SIG-M5 (cell line): ENCODE measurements at places on chromosomes 6 and 20.

DNA sequence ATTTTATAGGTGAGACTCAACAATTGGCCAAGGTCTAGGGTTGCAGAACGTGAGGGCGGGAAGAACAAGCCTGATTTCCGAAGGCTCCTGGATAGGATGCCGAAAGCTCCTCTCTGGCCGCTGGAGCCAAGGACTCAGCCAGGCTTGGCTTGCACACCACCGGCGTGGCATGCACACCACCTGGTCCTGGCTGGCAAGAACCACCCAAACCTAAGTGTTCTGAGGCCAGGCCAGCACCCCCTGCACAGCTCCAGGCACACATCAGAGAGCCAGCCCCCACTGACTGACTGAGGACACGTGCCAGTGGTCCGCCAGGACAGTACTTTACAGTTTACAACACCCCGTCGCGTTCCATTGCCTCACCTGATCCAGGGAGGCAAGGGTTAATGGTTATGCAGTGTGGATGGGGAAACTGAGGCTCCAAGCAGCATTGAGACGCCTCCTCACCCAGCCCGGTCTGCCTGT, 414 bp downstream of the TGM2 start:
- no peak for DNase-seq

DNA sequence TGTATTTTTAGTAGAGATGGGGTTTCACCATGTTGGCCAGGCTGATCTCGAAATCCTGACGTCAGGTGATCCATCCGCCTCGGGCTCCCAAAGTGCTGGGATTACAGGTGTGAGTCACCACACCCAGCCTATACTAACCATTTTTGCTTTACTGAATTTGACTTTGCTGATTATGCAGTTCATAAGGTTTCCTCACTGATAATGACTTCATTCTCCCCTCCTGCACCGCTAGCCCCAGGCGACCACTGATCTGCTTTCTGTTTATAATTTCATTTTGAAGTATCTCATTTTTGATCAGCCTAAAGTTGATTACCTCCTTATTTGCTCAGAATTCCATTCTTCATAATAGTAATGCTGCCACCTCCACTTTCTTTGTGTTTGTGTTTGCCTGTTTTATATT, 48.7 kb upstream of the FAM83D start:
- DNase-seq, result no peak

DNA sequence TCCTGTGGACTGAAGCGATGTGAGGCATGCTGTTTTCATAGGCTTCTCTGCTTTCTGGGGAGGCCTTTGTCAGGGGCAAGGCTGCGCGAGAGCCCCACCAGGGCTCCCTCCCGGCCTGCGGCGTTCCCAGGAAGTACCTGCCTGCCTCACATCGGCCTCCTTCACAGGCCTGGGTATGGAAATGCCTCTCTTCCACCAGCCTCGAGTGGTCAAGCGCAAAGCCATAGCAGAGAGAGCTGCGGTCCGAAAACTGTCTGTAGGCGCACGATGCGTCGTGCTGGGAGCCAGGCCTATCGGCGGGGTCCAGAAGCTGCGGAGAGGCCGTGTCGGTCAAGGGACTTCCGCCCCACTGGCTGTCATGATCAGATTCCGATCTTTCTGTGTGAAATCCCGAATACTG, 71.2 kb downstream of the SIM1 start:
- no peak for DNase-seq

DNA sequence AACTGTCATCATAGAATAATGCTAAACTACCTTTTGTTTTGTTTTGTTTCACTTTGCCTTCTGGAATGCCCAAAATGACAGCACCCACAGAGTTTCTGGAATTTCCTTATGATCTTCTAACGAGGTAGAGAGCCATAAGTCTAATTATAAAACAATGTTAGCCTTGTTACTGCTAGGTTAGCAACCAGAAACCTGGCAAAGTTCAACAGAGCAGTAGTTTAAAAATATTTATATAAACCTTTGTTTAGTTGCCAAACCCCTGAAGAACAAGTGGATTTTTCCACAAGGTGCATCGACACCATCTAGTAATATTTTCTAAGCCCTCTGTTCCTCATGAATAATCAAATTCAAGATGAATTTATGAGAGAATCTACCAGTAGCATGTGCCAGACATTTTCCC, 27.6 kb upstream of the IPCEF1 start:
- no peak for DNase-seq

DNA sequence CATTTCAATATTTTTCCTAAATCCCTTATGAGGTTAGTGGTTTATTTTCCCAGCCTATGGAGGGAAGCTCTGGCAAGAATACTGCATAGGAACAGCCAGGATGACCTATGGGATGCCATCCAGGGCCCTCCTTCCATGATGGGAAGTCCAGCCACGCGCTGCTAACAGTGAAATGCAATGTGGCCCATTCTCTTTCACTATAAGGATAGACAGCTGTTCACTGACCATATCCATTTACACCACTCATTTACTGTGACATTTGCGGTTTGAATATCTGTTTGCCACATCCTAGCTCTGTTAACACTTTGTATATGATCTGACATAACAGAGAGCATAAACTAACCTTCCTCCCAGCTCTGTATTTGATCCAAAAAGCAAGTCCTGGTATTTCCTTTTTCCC, 471.7 kb downstream of the CBLN4 start:
- DNase-seq, result no peak

DNA sequence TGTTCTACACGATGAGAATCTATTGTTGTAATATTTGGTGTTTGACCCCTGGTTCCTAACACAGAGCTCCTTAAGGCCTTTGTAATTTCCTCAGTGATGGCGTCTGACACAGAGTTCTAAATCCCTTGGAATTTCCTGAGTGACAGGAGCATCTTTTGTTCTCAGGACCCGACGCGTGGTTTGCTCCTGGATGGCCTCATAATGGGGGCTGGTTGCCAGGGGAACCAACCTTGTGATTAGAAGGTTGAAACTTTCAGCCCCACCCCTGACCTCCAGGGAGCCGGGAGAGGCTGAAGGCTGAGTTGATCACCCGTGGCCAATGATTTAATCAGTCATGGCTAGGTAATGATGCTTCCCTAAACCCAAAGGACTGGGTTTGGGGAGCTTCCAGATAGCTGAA, 20.5 kb upstream of the ZNF133 start:
- no peak for DNase-seq

GRCh38 chr6:169891421-169891820, 140.0 kb downstream of the ERMARD start:
- no peak for DNase-seq

- no peak for DNase-seq
Measured at GRCh38 chr20:10359621-10360040, 74.4 kb downstream of the MKKS start.

- DNase-seq, result no peak
Measured at GRCh38 chr6:18675881-18676280, 288.7 kb downstream of the RNF144B start.

DNA sequence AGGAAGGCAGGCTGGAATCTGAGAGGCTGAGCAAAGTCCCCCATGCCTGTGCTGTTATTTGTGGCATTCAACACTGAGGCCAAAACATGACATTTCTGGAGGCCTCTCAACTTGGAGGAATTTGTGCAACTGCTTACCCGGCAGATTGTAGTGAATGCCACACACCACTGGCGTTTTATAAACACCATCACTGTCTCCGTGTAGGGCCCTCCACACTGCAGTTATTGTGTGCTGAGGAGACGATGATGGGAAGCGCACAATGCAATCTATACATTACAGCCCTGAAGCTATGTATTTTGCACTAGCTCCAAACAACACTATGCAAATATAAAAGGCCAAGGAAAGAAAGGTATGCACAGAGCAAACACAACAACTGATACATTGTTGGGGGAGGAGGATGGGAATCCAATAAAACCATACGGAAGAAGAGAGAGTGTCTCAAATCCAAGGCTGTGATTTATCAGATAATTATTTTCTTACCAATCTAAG, 106.5 kb downstream of the SMLR1 start:
- DNase-seq, result no peak

DNA sequence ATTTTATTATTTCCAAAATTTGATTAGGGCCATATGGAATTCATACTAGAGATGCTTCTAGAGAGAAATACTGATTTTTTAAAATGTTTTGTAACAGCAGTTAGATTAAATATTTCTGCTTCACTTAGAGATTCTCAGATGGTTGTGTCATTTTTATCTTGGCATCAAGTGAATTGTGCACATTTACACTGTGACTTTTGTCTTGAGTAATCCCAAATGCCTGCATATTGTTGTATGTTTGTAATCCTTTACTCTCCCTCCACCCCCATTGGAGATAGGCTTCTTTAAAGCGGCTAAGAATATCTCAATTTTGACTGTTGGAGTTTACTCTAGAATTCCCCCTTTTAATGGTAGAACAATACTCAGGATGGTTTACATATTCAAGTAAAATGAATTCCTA, 19.0 kb downstream of the STX16 start:
- DNase-seq, result no peak

DNA sequence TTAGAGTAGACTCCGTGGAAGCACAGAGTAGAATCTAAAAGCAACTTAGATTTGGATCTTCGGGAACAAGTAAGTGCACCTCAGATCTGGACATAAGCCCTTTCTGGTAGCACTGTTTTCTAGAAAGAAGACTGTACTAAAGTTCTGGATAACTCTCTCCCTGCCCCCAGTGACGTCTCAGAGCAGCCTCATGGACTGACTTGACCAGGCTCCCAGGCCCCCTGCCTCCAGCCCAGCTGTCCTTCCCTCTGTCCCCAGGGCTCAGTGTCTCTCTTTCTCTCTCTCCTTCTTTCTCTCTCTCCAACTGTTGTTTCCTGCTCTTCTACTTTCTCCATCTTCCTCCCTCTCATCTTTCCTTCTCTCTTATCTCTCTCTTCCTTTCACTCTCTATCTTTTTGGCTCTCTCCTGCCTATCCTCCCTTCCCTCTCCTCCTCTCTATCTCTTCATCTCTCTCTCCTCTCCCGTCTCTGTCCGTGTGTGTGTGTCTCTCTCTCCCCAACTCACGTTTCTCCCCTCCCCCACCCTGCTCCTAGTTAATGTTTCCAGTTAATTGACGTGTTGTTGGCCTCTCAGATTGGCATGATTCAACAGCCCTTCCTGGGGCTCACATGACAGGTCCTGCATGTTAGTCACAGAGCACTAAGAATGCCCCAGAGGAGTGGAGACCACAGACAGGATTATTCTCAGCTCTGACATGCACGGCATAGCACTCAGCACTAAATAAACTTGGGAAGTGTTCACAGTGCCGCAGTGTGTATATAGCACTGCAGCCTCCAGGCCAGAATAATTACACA, 180.4 kb upstream of the FOXQ1 start:
- no peak for DNase-seq

DNA sequence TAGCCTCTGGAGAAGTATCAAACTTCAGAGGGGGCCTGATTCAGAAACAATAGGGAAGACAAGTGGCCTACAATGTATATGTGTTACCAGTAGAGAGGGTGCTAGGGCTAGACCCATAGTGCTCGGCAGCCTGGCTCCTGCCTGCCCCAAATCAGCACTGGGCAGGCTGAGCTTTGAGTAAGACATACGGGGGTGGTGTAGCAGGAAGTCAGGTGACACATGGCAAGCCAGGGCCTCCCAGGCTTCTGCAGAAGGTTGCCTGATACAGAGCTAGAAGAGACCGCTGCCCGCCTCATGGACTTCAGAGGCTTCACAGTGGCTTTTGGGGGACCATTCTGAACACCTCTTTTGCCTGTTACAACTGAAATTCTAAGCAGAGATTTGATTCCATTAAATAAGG, 43.4 kb downstream of the RALY start:
- no peak for DNase-seq

GRCh38 chr6:42819803-42820511, 38.1 kb downstream of the BICRAL start:
- no peak for DNase-seq

DNA sequence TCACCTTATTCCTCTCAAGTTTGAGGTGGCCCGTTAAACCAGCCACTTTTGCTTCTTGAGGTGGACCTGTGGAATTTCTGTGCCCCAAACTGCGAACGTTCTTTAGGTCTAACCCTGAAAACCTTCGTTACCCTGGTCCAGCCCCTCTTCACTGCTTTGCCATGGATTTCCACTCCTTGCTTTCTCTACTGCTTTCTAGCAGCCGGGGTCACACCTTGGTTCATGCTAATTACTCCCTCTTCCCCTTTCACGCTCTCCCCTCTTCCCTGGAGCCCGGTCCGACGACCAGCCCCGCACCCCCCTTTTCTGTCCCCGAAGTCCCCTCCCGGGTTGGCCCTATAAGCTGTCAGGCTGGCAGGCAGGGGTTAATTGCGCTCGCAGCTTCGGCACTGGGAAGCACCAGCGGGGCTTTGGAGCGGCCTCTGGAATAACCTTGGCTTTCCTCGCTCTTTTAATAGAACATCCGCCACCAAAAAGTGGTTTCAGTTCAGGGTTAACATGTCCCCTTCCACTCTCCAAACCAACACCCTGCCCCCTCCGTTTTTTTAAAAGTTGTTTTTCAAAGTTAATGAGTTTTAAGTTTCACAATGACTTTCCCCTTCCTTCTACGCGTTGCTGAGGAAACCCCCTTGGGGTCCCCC, 1.4 kb upstream of the HIVEP1 start:
- DNase-seq, result no peak

DNA sequence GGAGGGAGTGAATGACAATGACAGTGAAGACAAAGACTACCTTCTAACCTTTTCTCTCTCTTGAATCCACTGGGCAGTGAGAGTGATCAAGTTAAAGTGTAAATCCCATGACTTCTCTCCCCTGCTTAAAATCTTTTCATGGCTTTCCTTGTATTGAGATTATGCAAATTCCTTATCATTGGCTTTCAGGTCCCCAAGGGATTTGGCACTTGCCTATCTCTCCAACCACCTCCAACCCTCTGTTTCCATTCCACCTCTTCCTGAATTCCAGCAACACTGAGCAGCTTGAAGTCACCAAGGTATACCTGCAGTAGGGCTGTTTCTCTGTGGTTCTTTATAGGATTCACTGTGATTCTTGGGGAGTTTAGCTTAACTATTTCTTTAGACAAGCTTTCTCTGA, 48.0 kb upstream of the DEK start:
- DNase-seq, result no peak

DNA sequence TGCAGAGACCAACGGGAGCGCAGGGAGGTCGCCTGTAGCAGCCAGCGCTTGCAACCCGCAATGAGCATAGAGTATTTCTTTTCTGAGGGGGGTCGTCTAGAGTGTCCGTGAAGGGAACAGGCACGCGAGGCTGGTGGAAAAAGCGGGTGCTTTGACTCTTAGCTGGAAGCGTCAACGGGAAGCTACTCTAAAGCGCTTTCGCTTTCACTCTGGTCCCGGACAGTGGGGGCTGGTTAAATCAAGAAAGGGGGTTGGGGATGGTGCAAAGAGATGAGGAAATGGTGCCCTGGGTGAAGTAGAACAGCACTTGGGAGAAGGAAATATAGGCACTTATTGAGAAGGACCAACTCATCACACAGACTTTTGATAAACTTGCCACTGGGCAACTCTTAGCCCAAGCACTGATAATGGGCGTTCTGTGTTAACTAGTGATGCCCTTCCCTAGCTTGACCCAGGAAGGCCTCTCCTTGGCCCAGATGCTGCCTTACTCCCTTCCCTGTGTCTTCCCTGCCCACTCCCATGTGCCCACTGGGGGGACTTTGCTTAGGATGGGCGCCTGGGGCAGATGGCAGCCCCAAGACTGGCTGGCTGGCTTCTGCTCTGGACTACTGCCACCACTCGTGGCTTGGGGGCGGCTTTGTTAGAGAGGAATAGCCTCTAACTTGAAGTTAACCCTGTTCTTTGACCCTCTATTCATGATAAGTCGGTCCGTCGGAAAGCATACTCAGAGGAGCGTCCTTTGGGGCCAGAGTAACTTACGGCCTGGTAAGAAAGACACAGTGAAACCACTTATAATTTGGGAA, 585 bp downstream of the PSMB9 start:
- DNase-seq, result no peak
